ENCODE measurements at places on chromosomes 12 and 14.

GRCh38 chr12:96034621-96035282 lies 635 bp downstream of the LTA4H start:
- no peak for DNase-seq

GRCh38 chr12:54678131-54678530 lies 30.0 kb upstream of the DCD start:
- no peak for DNase-seq

- DNase-seq = no peak
Measured at GRCh38 chr14:76227450-76228050, 75.8 kb downstream of the GPATCH2L start.

GRCh38 chr14:105305345-105305744 lies 4.5 kb upstream of the BRF1 start:
- no peak for DNase-seq

GRCh38 chr14:72781561-72782508 lies 112.1 kb downstream of the DPF3 start:
- no peak for DNase-seq

DNA sequence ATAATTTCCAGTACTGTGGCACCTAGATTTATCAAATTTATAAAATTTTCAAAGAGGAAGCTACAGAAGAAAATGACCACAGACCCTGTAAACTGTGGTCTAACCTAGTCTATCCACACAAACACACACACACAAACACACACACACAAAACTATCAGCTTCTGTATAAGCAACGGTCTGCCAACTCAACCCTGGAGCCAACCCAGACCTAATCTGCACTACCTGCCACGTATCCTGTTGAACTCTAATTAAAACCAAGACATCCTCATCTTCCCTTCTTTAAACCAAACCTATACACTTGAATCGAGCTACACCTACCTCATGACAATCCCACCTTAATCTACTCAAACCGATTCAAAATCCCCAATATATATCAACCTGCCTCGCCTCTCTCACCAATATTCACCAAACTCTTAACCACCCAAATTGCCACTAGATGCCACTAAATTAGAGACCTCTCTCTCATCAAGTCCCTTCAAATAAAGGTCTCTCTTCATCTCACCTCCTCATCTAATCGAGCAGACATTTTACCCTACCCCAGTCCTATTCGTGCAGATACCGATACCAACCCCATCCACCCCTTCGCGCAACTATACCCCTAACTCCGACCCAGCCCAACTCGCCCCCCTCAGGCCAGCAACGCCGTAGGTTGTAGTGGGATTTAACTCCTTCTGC lies 808 bp downstream of the ACIN1 start:
- DNase-seq = no peak

DNA sequence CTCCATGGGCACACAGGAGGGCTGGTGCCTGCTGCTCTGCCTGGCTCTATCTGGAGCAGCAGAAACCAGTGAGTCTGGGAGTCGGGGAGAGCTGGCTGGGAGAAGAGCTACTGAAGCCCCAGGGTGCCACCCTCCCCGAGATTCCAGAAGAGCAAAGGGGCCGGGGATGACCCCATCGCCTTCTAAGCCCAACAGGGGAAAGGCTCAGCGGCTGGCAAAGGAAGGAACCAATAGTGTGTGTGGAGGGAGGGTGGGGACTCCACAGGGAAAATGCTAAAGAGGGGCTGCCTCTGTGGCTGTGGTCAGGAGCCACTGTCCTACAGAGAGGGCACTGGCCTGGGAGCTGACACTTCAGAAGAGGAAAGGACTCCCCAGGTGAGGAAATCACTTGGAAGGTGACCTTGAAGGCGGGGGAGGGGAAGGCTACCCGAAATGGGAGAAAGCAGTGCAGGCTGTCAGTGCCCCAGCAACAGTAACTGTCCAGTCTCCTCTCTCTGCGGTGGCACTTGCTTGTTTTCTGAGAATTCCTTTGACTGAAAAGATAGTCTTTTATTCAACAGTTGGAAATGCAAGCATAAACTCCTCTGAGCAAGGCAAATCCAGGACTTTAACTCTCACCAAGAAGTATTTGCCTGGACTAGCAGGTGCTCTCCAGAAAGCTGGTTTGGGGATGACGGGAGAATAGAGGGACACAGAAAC lies 552 bp downstream of the TAPBPL start:
- DNase-seq = no peak

DNA sequence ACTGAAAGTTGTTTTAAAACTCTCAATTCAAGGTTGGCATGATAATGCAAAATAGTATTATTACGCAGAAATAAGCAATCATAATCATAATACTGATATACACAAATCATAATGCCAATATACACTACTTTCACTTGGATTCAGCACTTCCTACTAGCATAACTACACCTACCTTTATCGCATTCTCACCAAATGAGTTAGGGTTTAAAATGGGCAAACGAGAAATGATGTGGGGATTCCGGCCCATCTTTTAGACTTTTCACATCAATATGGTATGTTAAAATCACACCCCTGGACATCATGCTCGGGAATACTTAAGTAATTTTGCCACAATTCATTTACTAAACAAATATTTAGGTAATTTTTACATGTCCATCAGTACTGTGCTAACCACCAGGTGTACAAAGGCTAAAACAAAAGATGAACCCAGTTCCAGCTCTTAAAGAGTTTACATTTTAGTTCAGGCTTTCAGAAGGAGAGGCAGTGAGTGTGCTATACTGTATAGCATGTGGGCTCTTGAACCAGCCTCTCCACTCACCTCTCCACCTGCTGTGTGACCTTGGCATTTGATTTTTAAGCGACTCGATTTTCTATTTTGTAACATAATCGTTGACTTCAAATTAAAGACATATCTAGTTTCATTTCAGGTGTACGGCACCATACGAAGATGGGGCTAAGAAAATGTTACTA lies 1.1 kb upstream of the USP15 start:
- DNase-seq = no peak

DNA sequence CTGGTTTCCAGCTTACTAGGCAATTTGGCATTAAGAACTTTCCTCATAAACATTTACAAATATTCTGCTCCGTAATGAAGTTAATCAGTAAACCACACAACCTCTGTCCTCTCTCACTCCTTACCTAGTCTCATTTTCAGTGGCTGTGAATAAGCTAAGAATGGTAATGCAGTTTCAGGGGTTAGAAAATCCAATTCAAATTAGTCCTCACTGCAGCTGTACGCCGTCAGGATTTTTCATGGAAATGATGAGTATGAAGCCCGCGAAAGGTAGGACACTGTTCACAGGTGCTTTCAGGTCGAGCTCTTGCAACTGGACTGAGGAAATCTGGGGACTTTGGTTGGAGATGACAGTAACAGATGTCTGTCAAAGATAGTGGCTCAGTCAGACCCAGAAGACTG lies 29.6 kb downstream of the NR1H4 start:
- no peak for DNase-seq

DNA sequence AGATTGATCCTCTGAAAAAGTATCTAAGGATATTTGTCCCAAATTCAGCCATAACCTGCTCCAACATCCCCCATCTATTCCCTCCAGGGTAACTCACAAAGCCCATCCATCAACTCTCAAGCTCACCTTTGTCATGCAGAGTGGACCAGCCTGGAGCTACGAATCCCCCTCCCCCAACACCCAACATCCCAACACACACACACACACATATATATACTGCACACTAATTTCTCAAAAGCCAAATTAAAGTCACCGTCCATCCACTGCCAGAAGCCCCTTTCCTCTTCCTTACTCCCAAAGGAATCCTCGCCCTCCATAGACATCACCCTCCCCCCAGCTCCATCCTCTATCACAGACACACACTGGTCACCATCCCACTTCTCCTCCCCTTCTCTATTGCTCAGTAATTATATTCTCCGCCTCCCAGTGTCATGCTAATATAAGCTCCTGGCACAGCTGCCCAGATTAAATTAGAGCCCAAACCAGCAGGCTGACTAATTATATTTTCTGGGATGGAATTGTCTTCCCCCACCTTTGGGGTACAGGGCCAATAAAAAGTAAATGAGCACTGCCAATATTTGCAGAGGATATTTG lies 13.5 kb upstream of the TESPA1 start:
- DNase-seq = no peak

DNA sequence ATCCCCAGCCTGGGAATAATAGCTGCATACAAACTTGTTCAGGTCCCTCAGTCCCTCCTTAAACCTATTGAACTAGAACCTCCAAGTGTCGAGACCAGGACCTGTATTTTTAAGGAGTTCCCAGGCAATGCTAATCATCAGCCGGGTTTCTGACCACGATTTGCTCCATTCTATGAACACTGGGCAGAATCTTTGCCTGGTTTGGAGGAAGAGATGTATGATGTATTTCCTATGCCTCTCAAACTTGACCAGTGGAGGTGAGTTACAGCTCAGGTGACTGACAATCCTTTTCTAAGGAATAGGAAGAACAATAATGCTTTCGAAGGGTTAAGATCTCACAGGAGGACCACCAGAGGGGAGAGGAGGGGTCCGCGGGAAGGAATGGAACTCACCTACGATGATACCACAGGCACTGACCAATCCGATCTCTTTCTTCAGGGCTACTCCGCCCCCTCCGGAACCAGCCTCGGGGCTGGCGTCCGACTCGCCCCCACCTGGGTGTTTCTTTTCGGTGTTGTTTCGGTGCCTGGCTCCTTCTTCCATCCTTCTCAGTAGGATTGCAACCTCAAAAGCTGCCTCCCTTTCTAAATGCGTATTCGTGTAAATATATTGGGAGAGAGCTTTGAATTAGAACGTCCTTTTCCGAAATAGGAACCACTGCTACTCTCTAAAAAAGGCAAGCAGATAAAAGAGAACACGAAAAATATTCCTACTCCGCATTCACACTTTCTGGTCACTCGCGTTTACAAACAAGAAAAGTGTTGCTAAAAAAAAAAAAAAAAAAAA lies 895 bp downstream of the SLC7A8 start:
- DNase-seq = peak; percentile 27

DNA sequence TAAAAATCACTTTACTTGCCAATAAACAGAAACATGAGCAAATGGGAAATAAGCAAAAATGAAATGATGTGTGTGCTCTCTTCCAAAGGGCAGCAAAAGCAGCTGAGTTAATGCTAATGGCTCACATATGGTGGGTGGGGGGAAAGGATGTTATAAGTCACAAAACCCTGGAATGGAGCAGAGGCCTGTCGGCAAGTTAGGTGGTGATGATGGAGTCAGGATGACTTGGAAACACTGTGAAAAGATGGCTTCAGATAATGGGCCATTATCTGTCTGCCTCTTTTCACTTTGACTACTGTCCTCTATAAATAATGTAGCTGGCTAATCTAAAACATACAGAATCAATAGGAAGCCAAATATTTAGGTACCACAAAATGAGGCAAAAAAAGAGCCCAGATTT lies 228.7 kb downstream of the APAF1 start:
- no peak for DNase-seq

- DNase-seq = no peak
Measured at GRCh38 chr14:32259368-32260013, 56.4 kb upstream of the RNU6-8 start.

DNA sequence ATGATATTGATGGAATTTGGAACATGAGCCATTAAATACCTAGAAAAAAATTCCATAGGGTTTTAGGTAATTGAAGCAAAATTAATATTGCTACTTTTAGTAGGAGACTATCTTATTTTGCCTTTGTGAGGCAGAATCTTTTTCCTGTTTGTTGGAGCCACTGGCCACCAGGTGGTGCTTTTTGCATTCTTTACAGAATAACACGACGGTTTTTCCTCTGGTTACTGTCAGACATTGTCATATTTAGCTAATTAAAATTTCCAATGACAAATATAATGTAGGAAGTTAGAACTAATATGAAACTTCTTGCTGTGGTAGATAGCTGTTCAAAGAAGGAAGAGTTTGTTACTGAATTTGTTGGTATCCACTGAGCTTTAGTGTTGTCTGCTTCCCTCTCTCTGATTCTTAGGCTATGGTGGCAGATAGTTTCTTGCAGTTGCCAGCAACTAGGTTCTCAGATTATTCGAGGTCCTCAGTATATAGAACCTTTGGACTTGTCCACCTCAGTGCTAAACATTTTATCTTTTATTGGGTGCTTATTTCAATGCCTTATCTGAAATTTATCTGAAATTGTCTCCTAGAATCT lies 25.7 kb downstream of the RAB21 start:
- DNase-seq = peak; percentile 20

GRCh38 chr14:33510063-33510481 lies 440.8 kb downstream of the EGLN3 start:
- DNase-seq = no peak

DNA sequence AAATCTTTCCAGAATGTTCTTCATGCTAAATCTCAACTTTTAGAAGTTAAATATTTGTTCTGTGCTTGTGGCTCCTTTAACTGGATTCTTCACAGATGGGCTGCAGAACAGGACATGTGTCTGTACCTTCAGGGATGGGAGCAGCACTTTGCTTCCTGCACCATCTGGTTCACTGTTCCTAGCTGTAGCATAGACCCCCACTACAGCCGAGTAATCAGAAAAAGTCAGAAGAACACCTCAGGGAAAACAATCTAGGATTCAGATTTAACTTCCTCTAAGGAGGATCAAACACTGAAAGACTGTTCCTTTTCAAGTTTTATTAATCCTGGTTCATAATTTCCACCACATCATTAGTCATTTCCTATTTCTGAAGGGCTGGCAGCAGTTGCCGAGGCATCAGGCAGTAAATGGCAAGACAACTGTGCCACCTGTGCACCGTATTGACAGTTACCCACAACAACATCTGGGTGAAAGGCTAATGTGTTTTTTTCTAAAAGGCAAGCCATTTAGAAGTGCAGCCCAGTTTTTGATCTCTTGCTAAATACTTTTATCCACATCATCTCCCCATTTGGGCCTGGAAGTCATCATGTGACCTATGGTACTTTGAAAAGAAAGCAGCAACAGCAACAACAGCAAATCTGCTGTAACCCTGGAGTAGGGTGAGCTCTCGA lies 212.8 kb upstream of the BMP4 start:
- DNase-seq = no peak

GRCh38 chr14:105275267-105275946 lies 25.4 kb downstream of the BRF1 start:
- no peak for DNase-seq

- DNase-seq = no peak
Measured at GRCh38 chr12:109726511-109727038, 12.9 kb downstream of the FAM222A start.

DNA sequence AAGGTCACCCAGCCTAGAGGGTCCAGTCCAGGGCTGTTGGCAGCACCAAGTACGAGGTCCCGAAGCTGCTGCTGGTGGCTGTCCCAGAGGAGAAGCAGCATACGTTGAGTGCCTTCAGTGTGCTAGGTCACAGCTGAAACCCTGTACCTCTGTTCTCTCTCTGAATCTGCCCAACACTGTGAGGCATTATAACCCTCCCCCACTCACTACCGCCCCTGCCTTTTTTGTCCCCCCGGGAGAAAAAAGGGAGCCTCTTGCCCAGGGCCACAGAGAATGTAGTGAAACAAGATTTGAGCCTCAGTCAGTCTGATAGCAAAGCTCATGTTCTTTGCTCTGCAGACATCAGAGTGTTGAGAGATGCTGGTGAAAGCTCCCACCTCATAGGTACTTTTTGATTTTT lies 53.4 kb downstream of the PPP2R5C start:
- no peak for DNase-seq

Measured in stimulated activated CD4-positive, alpha-beta T cell treated with anti-CD3 and anti-CD28 coated beads, Interleukin-15, amount 100 ng/mL, for 48 hours (primary cell).